ENCODE measurements at places on chromosomes 4 and X.

- DNase-seq, result no peak
These were observed 139.2 kb upstream of the RBPJ start for GRCh38 chr4:26181616-26182015.

GRCh38 chr4:3705236-3705987, 60.8 kb upstream of the ADRA2C start:
- DNase-seq, result no peak

DNA sequence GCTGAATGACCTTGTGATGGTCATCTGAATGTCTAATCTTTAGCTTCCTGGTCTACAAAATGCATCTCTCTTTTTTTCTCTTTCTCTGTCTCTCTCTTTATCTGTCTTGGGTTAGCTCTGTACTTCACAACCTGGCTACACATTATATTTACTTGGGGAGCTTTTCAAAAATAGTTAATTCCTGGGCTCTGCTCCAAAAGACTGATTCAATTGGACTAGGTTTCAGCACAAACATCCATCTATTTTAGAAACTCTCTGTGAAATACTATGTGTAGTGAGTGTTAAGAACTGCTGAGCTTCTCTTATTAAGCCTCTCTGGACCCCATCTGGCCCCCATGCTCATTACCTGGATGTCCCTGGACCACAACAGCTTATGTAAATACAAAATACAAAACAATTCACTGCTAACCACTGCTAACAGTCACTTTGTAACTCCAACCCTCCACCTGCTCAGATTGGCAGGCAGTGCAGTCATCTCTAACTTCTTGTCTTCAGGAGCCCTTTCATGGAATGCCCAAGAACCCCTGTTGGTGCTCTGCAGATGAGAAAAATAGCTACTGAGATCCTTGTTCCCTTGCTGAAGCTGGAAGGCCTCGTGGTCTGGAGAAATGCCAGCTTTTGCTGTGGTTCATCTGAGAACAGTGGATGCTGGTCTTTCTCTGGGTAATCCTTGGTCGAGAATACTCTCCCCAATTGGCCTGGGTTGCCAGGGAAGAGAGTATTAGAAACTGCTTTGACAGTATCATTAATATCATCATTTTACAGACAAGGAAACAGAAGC, 14.8 kb upstream of the BOD1L1 start:
- no peak for DNase-seq

DNA sequence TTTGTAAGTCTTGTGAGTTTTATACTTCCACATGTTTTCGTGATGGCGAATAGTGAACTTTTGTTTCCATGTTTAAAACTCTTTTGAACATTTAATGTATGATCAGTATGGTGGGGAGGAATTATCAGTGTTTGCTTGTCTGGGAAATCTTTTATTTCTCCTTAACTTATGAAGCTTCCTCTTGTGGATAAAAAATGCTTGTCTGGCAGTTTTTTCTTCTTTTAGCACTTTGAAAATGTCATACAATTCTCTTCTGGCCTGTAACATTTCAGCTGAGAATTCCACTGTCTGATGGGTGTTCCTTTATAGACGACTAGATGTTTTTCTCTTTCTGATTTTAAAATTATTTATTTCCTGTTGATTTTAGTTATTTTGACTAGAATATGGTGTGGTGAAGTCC, 576.0 kb downstream of the DACH2 start:
- no peak for DNase-seq

DNA sequence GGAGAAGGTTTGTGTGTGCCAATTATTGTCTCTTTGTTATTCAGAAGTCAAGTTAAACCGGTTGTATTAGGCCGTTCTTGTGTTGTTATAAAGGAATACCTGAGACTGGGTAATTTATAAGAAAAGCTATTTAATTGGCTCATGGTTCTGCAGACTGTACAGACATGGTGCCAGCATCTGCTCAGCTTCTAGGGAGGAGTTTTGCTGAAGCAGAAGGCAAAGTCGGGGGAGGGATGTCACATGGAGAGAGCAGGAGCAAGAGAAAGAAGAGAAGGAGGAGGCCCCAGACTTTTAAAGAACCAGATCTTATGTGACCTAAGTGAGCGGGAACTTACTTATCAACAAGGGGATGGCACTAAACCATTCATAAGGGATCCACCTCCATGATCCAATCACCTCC, 349.3 kb upstream of the PCDH18 start:
- peak; percentile 11 for DNase-seq

DNA sequence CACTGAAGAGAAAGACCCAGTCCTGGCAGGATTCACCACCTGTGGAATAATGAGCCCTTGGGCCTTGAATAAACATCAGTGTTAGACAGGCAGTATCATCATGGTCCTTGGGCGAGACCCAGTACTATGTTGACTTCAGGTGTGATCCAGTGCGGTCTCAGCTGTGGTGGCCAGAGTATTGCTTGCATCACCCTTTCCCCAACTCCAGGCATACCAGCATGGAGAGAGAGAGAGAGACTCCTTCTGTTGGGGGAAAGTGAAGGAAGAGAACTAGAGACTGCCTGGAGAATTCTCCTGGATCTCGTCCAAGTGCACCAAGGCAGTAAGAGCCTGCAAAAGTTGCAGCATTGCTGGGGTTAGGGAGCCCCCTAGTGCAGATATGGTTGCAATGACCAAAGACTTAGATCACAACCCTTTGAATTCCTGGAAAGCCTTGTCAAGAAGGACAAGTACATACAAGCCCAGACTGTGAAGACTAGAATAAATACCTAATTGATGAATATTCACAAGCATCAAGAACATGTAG, 61.1 kb upstream of the VAMP7 start:
- peak; percentile 81 for DNase-seq

DNA sequence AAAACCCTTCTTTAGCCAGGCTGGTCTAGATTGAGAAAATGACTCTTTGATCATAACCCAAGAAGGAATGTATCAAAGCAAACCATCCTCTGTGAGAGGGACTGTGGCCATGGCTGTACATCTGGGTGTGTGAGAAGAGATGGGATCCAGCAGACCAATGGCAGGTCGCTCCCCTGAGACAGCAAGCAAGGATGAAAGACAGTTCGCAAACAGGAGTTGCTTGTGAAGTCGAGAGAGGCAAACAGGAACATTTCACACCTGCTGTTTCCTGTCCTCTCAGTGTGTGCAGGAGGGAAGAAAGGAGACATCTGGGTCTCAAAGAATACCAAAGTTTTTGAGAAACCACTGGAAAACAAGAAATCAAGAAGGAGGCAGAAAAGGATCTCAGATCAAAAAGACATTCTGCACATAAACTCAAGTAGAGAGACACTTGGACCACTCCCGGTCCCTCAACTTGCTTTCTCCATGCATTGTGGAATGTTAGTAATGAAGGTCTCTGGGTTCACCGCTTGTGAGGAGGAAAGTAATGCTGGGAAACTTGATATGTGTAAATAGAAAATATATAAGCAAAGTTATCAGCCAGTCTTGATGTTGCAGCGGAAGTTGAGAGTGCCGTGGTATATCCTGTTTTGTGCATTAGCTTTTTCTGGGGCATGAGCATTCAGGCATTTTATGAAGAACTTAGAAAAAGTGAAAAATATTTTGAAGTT, 327.5 kb downstream of the BMPR1B start:
- no peak for DNase-seq
